Hepatocyte (in vitro differentiated cells): ENCODE measurements at places on chromosomes 3 and 15. TPM values are rescaled to one million over a fixed set of nuclear protein-coding genes. Genes with fewer than 3 reads are reported as not detected.

CLDN11 gene
- polyA plus RNA-seq: 6.1 and 7.7 TPM in 2 replicates

NLGN1 gene
- polyA plus RNA-seq: 2.0 and 5.1 TPM in 2 replicates

STRA6 gene
- polyA plus RNA-seq: 37.1 and 56.6 TPM in 2 replicates

IFRD2 gene
- polyA plus RNA-seq: 71.6 and 76.2 TPM in 2 replicates

PP2D1 gene
- 0.23 and 0.40 TPM in 2 replicates for polyA plus RNA-seq
